ENCODE measurements at places on chromosomes 2 and 18. TPM values are rescaled to one million over a fixed set of nuclear protein-coding genes. Genes with fewer than 3 reads are reported as not detected.

Gene CASP8
- total RNA-seq, result 16.4 TPM

Gene TCF7L1
- 30.8 TPM for total RNA-seq

Gene PPIG
- 42.0 TPM for total RNA-seq

DNA sequence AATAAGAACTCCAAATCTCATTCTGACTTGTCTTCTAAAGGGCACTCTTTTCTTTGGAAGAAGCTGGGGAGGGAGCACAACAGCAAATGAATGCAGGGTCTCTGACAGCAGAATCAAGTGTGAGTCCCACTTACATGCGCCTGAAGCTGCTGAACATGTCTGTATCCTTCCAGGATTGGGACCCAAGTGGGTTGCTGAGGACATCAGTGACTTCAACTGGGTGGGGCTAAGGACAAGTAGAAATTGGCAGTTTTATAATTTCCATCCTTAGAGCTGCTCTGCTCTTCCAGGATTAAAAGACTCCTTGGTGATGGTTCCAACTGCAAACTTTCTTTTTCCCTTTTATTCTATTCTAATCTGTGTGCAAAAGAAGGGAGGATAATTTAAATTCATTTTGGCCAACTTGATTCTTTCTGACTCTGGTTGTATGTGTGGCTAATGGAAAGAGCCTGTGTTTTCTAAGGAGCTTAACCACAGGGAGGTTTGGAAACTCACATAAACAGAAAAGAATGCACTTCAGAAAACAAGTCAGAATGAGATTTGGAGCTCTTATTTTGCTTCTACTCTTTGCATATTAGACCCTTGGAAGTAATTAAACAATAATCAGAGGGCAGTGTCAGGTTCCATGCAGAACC, 20.6 kb downstream of the ANTXR1 start:
- DNase-seq, result peak; percentile 62

GRCh38 chr2:223036790-223037444, 15.1 kb upstream of the KCNE4 start:
- DNase-seq, result no peak

DNA sequence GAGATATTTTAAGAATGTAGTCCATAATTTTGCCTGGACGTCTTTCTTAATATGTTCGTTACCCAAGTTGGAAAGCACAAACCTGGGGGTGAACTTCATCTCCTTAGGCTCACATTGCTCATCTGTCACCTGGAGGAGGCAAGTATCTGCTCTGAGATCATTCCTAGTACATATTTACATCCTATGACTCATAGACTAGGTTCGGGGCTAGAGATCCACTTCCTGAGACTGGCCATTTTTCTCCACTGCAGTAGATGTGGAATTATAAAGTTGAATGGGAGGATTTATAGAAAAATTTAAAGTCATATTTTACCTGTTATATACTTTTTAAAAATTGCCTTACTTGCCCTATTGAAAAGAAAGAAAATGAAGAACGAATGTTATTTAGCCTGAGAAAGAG, 77.5 kb upstream of the PROKR1 start:
- peak; percentile 32 for DNase-seq

DNA sequence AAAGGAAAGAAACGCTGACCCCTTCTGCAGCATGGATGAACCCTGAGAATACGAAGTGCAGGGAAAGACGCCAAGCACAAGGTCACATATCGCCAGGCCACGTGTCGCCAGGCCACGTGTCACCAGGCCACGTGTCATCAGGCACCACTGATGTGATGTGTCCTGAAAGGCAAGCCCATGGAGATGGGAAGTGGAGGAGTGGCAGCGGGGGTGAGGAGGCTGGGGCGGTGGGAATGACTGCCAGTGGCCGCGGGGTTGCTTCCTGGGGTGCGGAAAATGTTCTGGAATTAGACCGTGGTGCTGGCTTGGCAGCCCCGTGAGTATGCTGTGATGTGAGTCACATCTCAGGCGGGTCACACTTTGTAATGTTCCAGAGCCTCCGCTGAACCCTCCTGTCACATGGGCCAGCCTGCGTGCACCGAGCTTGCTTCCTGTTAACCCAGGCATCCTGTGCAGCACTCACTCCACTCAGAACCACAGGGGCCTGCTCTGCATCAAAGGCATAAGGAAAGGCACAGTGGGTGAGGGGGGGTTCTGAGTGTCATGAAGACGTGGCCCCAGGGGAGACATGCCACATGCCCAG, 39.0 kb downstream of the SLC66A2 start:
- DNase-seq, result peak; percentile 56
